ENCODE measurements at places on chromosomes 4 and X.

DNA sequence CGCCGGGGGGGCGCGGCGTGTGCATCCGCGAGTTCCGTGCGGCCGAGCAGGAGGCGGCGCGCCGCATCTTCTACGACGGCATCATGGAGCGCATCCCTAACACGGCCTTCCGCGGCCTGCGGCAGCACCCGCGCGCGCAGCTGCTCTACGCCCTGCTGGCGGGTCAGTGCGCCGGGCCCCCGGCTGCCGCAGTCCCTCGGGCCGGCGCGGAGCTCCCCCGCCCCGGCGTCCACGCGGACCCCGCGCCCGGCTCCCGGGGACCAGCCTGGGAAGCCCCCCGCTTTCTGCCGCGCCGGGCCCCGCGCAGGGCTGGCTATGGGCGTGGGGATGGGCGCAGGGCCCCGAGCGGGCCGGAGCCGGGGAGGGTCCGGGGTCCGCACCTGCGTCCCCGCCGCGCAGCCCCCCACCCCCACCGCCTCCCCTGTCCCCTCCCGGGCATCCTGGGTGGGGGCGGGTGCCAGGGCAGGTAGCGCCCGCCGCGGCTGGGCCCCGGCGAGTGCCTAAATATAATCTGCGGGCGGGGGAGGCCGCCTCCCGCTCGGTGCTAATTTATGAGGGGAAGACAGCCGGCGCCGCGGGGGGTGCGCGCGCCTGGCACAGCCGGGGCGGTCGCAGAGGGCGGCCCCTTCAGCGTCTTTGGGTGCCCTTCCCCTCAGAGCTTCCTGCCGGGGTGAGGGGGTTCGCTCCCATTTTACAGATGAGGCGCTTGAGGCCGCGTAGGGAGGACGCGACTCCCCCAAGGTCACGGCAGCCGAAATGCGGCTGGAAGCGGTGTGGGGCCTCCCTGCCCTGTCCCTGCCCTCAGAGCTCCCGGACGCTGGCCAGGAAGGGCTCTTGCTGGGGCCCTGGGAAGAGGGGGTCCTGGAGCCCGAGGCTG is 837 bp downstream of the NAT8L start:
- peak; percentile 13 for DNase-seq

GRCh38 chrX:107970073-107970472 is 12.1 kb downstream of the TEX13B start:
- no peak for DNase-seq

GRCh38 chrX:109704563-109704962 is 28.5 kb downstream of the ACSL4 start:
- DNase-seq = no peak

GRCh38 chr4:113539408-113539807 is 222.1 kb downstream of the CAMK2D start:
- no peak for DNase-seq

DNA sequence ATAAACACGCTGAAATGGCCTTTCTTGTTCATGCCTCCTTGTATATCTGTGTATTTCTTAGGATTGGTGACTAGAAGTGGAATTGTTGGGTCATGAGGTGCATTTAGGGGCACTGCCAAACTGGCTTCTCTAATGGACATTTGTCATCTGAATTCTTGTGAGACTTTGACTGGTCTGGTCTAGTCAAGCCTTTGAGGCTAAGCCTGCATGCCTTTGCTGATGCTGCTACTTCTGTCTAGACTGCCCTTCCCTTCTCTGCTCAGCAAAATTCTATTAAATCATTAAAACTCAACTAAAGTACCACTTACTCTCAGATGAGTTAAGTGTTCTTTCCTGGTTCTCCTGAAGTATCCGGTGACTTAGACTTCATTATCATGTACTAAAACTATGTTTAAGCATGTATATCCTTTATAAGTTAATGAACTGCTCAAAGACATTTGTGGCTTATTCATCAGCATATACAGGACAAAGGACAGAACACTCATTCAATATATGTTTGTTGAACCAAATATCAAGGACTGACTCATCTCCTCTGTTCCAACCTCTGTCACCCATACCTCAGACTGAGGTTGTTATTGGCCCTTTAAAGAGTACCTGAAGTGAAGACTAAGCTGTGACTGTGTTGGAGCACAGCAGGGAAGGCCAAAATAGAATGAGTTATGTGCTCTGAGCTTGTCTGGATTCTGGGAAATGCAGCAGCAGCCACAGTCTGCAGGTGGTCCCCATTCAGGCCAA is 9.0 kb downstream of the TCEAL1 start:
- no peak for DNase-seq

GRCh38 chrX:96170626-96171025 is 514.0 kb upstream of the DIAPH2 start:
- no peak for DNase-seq

- no peak for DNase-seq
These were observed 236.1 kb downstream of the MGST2 start for GRCh38 chr4:139901531-139902320.

DNA sequence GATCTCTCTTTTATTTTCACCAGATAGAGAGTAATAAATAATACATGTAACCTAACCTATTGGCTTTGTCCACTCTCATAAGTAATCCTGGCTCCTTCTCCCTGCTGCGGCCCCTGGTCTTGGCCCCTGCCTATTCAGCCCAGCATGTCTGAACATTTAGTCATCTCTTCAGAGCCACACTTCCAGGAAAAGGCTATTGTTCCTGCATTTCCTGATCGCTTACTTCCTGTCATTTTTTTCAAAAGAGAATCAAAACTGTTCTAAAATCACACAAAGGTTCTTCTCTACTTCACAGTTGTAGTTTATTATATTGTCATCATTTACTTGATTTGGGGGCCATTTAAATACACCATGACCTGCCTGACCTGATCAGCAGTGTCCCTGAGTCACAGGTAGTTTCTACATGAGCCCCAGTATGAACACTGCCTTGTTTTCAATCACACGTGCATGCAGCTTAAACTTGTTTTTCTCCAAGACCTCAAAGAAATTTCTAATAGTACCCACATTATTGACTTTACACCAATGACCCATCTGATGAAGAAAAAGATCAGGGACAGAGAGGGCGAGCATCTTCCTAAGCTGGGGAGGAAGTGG is 47.4 kb upstream of the KDR start:
- DNase-seq = no peak

- DNase-seq = peak; percentile 71
These were observed 44.9 kb upstream of the TXK start for GRCh38 chr4:48178931-48179330.

- peak; percentile 60 for DNase-seq
These were observed 11.4 kb downstream of the ASIC5 start for GRCh38 chr4:155854582-155855226.

DNA sequence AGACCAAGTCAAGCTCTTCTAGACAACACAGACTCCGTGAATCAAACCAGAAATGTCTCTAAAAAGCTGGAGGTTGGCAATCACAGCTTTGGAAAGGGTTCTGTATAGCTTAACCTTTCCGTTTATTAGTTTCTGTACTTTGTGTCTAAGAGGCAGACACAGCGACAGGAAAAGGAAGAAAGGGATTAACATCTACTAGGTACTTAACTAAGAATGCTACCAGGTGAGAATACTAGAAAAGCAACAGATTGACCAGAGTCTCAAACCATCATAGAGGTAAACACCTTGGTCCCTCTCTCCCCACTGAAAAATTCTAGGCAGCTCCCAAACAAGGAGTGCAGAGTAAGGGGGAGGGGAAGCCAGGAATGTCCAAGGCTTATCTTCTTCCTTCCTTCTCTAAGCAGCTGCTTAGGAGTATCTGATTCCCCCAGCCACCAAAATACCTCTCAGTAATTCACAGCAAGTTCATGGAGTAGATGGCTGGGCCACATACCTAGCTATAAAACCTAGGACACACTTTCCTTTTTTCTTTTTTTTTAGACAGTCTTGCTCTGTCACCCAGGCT is 80.8 kb downstream of the APBB2 start:
- DNase-seq = no peak

DNA sequence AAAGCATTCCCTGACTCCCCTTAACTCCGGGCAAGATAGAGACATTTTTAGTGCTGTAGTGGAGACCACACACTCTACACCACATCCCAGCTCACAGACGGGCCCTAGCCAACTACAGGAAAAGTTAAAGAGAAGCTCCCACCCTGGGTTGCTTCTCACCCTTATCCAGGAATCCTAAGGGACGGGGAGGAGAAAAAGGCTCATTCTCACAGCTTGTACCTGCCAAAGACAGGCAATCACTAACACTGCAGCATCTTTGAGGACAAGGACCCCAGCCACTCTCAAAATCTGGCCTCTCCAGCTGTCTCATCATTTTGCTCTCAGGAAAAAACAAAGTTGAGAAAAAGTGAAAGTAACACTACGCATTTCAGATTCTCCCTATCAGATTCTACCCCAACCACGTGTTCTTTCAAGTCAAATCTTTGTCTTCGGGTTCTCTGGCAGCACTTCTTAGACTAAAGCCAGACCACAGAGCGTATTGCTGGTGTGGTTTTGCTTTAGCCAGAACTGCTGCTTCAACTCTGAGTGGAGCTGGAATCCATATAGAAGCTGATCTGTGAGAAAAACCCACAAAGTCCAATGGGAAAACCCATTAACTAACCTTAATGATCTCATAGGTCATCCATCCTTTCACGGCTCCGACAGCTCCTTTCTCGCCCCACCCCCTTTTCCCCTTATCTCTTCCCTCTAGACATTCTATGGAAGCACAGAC is 605.9 kb upstream of the DIPK2B start:
- DNase-seq = no peak

DNA sequence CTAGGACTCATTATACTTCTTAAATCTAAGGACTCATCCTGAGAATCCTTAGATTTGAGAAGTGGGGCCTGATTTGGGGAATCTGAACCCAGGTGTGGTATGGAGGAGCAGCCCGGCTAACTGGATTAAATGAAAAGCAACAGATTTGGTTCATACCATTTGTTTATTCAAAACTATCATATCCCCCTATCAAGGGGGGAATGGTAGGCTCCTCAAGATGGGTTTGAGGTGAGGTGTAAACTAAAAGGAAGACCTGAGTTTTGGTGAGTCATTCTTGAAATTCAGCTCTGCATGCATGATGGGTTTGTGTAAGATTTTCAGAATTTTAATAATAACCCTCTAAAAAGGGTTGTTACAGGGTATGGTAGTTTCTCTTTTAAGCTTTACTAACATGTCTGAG is 53.4 kb downstream of the CASP6 start:
- no peak for DNase-seq

GRCh38 chrX:112941209-112941837 is 100.7 kb upstream of the AMOT start:
- DNase-seq = no peak

DNA sequence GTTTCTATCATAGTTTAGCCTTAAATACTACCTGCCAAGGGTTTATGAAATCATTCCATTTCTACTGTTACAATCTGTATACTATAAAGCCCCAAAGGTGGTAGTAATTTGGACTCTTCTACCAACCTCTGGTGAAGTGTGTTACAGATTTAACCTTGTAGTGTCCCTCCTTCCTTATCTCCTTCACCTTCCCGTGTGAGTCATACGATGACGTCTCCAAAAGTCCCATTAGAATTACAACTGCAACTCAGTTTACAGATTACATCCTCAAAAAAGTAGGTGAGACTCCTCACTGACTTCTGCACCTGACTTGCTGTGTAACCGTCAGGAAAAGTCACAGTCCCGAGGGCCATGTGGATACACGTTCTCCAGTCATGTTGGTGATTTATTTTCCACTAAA is 219.0 kb downstream of the DCTD start:
- DNase-seq = no peak

Measured in SHP77 (cell line).